H9 (cell line): ENCODE measurements at places on chromosomes 5 and 9.

- no peak overlapping the region for H3K4me3 ChIP-seq
- no peak for DNase-seq
- H3K36me3 ChIP-seq = no peaks in the 10 kb centered on the region
- no peaks in the 10 kb centered on the region for H3K4me1 ChIP-seq
- no peak overlapping the region for H3K27ac ChIP-seq
- H3K27me3 ChIP-seq = no peaks in the 10 kb centered on the region
Measured at GRCh38 chr5:73250645-73251044, 77.7 kb downstream of the TMEM174 start.

GRCh38 chr9:137188086-137188489 lies 272 bp downstream of the ANAPC2 start:
- no peaks in the 10 kb centered on the region for H3K27me3 ChIP-seq
- no peak for DNase-seq
- peak overlapping the region; percentile 97 for H3K4me3 ChIP-seq
- H3K36me3 ChIP-seq = peaks cover 56% of the 10 kb centered on the region

DNA sequence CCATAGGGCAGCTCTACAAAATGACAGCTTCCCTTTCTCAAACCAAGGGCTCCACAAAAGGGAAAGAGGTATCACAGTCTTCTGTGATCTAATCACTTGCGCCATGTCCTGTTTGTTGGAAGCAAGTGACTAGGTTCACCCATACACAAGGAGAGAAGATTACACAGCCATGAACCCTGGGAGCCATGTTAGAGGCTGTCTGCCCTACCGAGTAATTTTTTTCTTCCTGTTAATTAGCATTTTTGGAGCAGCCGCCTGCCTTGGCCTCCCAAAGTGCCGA lies 33.2 kb upstream of the GOLPH3 start:
- H3K4me3 ChIP-seq = no peak overlapping the region
- H3K4me1 ChIP-seq = no peaks in the 10 kb centered on the region; the same call in 1 of the 2 replicates
- no peaks in the 10 kb centered on the region for H3K27me3 ChIP-seq
- DNase-seq = no peak

GRCh38 chr5:148915224-148915817 lies 88.9 kb downstream of the ADRB2 start:
- DNase-seq = no peak
- H3K4me1 ChIP-seq = peaks cover 10% of the 10 kb centered on the region; the same call in 1 of the 2 replicates
- no peaks in the 10 kb centered on the region for H3K27me3 ChIP-seq
- no peak overlapping the region for H3K27ac ChIP-seq
- no peaks in the 10 kb centered on the region for H3K36me3 ChIP-seq

DNA sequence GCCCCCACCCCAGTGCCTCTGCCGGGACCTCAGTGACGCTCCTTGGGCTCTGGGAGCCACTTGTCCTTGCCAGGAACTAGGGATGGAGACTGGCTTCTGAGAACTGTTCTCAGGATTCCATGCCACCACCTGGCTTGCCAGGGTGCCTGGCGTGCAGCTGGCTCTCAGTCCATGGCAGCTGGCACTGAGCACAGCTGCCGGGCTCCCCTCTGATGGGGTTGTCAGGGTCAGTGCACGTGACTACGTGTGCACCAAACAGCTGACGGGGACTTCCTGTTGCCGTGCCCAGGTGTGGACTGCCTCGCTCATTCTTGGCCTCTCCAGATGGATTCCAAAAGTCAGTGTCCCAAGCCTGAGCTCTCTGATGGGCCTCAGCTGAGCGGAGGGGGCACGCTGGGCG lies 9.4 kb downstream of the KCNT1 start:
- no peak overlapping the region for H3K27ac ChIP-seq
- peaks cover 6% of the 10 kb centered on the region; the same call in 1 of the 2 replicates for H3K27me3 ChIP-seq
- no peak overlapping the region for H3K4me3 ChIP-seq
- H3K4me1 ChIP-seq = no peaks in the 10 kb centered on the region
- H3K36me3 ChIP-seq = no peaks in the 10 kb centered on the region

DNA sequence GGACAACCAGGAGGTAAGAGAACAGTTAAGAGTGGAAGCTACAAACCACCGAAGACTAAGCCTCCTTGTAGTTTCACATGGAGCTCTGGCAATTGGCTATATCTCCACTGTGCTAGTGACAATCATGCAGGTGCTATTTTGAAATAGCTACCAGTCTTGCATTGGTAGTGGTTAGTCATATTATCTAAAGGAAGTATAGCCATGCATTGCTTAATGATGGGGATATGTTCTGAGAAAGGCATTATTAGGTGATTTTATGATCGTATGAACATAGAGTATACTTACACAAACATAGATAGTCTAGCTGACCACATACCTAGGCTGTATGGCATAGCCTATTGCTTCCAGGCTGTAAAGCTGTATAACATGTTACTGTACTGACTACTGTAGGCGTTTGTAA lies 28.4 kb downstream of the HSDL2 start:
- no peak for DNase-seq
- no peaks in the 10 kb centered on the region for H3K4me1 ChIP-seq
- no peak overlapping the region for H3K27ac ChIP-seq
- H3K4me3 ChIP-seq = no peak overlapping the region

- H3K36me3 ChIP-seq = no peaks in the 10 kb centered on the region
- no peaks in the 10 kb centered on the region for H3K4me1 ChIP-seq
- no peak overlapping the region for H3K27ac ChIP-seq
- no peaks in the 10 kb centered on the region for H3K27me3 ChIP-seq
Measured at GRCh38 chr5:26625099-26625498, 413.3 kb downstream of the CDH9 start.

GRCh38 chr5:40066616-40067015 lies 613.1 kb upstream of the PTGER4 start:
- H3K4me3 ChIP-seq = no peak overlapping the region
- DNase-seq = no peak

GRCh38 chr5:6792911-6793471 lies 79.8 kb downstream of the TENT4A start:
- no peaks in the 10 kb centered on the region for H3K27me3 ChIP-seq
- H3K27ac ChIP-seq = no peak overlapping the region

DNA sequence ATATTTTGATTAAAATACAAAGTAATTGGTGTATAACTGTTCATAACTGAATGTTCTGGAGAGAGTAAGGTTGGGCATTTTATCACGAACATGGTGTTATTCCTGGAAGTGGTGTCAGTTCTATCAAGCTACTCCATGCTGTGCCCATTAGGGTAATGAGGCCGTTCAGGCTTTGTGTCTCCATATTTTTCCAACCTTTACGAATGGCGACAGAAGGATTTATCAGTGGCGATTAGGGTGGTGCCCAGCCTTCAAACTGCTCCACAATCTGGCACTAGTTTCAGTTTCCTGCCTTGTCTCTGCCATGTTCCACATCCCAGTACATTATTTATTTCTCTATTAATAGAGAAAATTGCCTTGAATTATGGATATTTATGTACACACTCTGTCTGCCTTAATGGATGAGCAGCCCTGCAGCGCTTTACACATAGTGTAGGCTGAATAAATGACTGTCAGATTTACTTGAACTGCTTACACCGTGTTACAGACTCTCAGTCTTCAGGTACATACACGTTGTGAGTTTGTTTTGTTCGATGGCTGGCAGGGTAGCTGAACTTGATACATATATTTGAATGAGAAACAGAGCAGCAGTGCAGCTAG lies 23.9 kb upstream of the TMC1 start:
- no peaks in the 10 kb centered on the region for H3K36me3 ChIP-seq
- no peaks in the 10 kb centered on the region for H3K27me3 ChIP-seq
- H3K4me3 ChIP-seq = no peak overlapping the region

- H3K4me3 ChIP-seq = no peak overlapping the region
- no peak for DNase-seq
- no peaks in the 10 kb centered on the region; the same call in 1 of the 3 replicates for H3K36me3 ChIP-seq
- H3K4me1 ChIP-seq = no peaks in the 10 kb centered on the region
Measured at GRCh38 chr5:133732536-133732935, 120.2 kb upstream of the FSTL4 start.

DNA sequence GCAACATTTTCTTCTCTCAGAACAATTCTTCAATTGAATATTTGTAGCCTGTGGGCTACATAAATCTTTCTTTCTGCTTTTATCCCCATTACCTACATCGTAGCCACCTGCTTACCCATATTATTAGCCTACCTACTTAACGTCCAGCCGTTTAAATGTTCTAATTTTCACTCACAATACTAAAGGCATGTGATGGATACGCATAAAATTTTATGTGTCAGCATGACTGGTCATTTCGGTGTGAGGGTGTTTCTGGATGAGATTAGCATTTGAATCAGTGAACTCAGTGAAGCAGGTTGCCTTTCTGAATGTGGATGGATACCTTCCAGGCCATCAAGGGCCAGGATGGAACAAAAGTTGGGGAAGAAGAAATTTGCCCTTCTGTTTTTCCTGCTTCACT lies 1722.5 kb upstream of the ACO1 start:
- DNase-seq = no peak
- no peaks in the 10 kb centered on the region for H3K36me3 ChIP-seq
- no peak overlapping the region for H3K4me3 ChIP-seq
- H3K27ac ChIP-seq = no peak overlapping the region
- no peaks in the 10 kb centered on the region for H3K27me3 ChIP-seq

GRCh38 chr5:160423099-160423498 lies 1.4 kb downstream of the PTTG1 start:
- H3K36me3 ChIP-seq = peaks cover 43% of the 10 kb centered on the region
- peaks cover 8% of the 10 kb centered on the region; the same call in 1 of the 2 replicates for H3K4me1 ChIP-seq
- peak overlapping the region; percentile 91 for H3K4me3 ChIP-seq
- no peak for DNase-seq
- H3K27ac ChIP-seq = no peak overlapping the region

DNA sequence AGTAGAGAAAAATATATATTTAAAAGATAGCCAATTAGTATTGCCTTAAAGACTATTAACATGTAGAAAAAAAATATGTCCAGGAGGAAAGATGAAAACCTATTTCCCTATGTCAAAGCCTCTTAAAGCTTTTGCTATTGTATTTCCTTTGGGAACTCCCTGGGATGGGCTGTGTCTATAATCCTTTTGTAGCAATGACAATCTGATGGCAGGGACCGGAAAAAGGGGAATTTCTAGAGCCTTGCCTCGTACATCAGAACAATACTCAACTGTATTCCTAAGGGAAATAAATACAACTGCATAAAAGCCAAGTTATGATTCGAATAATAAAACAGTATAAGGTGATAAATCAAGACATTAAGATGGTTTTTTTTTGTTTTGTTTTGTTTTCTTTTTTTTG lies 257.3 kb downstream of the MLLT3 start:
- H3K27ac ChIP-seq = no peak overlapping the region
- no peaks in the 10 kb centered on the region for H3K27me3 ChIP-seq
- H3K4me3 ChIP-seq = no peak overlapping the region
- DNase-seq = no peak

- H3K27ac ChIP-seq = no peak overlapping the region
- no peaks in the 10 kb centered on the region for H3K27me3 ChIP-seq
- no peak overlapping the region for H3K4me3 ChIP-seq
- H3K36me3 ChIP-seq = no peaks in the 10 kb centered on the region
- no peak for DNase-seq
- H3K4me1 ChIP-seq = no peaks in the 10 kb centered on the region; the same call in 1 of the 2 replicates
Measured at GRCh38 chr5:91925249-91925648, 542.1 kb upstream of the ARRDC3 start.

GRCh38 chr5:131322926-131323325 lies 59.1 kb downstream of the CDC42SE2 start:
- no peak overlapping the region for H3K27ac ChIP-seq
- H3K27me3 ChIP-seq = no peaks in the 10 kb centered on the region
- H3K4me1 ChIP-seq = peaks cover 4% of the 10 kb centered on the region

DNA sequence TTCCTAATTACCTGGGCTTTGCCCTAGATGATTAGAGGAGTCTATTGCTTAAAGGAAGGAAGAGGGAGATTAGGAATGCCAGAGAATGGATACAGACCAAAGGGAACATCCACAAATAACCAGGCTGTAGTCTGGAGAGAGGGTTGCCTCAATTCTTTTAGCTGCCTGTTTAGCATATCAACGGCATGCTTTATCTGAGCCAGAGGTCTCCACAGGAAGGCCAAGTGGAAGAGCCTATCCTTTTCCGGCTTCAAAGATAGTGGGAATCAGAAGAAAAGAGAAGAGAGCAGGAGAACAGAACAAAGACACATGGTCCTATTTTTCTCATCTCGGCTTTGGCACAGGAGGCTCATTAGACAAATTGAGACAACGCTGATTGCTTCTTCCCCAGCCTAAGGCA lies 142.4 kb downstream of the NMUR2 start:
- no peaks in the 10 kb centered on the region; the same call in 2 of the 3 replicates for H3K36me3 ChIP-seq
- peaks cover 9% of the 10 kb centered on the region; the same call in 1 of the 2 replicates for H3K27me3 ChIP-seq
- H3K4me1 ChIP-seq = peaks cover 6% of the 10 kb centered on the region
- no peak overlapping the region for H3K4me3 ChIP-seq
- DNase-seq = peak; percentile 54
- no peak overlapping the region for H3K27ac ChIP-seq

DNA sequence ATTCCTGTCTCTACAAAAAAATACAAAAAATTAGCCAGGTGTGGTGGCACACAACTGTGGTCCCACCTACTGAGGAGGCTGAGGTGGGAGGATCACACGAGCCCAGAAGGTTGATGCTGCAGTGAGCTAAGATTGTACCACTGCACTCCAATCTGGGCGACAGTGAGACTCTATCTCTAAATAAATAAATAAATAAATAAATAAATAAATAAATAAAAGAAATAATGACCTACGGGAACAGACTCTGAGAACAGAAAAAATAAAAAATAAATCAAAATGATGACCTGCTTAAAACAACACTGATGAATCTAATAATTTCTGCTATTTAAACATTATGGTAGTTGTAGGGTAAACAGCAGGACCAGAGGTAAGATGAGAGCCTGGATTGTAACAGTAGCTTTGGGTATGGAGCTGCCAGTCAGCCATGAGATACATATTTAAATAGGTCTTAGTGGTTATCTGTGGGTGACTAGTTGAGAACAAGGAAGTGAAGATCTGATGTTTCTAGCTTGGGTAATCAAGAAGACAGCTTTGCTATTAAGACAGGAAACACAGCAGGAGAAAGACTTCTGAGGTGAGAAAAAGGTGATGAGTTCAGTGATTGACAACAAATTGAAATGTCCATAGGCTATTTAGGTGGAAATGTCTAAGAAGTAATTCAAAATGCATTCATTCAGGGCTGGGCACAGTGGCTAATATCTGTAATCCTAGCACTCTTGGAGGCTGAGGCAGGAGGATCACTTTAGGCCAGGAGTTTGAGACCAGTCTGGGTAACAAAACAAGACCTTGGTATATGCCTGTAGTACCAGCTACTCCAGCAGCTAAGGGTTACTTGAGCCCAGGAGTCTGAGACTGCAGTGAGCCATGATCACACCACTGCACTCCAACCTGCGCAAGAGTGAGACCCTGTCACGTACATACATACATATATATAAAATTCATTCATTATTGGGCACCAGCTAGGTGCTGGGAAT lies 11.0 kb downstream of the RNF145 start:
- H3K27me3 ChIP-seq = no peaks in the 10 kb centered on the region
- H3K27ac ChIP-seq = no peak overlapping the region
- no peak overlapping the region for H3K4me3 ChIP-seq
- no peak for DNase-seq
- no peaks in the 10 kb centered on the region; the same call in 1 of the 2 replicates for H3K4me1 ChIP-seq

DNA sequence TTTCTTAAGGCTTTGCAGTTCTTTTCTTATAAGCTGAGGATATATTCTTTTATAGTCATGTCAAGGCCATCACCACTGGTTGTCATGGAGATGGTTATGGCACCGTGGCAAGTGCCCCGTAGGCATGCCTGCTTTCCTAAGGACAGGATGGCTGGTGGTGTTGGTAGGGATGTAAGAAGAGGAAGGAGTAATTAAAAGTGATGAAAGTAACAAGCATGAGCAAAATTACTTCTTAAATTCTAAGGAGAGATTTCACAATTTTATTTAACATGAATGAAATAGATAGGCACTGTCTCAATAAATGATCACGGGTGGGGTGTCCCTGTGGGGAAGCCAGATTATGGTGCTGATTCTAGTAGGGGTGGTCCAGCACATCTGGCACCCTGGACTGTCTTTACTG lies 290.2 kb upstream of the KLF4 start:
- no peaks in the 10 kb centered on the region for H3K4me1 ChIP-seq
- H3K27me3 ChIP-seq = no peaks in the 10 kb centered on the region
- H3K36me3 ChIP-seq = no peaks in the 10 kb centered on the region
- no peak overlapping the region for H3K27ac ChIP-seq
- DNase-seq = no peak
- H3K4me3 ChIP-seq = no peak overlapping the region
